ENCODE measurements at places on chromosomes 2 and 18. TPM values are rescaled to one million over a fixed set of nuclear protein-coding genes. Genes with fewer than 3 reads are reported as not detected.

HES6 gene
- 3.0 TPM for total RNA-seq

MC4R gene
- not detected for total RNA-seq

FEV gene
- total RNA-seq, result not detected

ACTG2 gene
- 540 TPM for total RNA-seq

CD226 gene
- 0.07 TPM for total RNA-seq

DNA sequence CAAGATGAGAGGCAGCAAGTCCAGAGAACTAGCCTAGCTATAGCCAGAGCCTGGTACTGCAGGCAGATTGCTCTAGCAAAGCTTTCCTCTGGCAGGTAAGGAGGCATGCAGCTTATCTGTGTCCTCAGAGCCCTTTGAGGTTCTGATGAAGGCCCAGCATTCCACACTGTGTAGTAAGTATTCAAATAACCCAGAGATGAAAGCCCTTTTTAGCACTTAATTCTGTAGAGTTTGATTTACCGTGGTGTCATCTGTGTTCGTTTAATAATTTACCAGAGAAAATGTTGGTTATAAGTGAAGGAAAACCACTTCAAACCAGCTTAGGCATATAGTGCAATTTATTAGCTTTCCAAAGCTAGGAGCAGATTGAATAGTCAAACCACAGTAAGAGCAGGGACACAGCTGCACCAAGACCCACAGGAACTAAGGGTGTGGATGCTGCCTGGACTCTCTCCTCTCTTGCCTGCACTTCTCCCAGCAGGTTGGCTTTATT lies 226.6 kb downstream of the BABAM2 start:
- H3K27me3 ChIP-seq, result no peaks in the 10 kb centered on the region
- H3K4me3 ChIP-seq, result no peak overlapping the region
- H3K4me1 ChIP-seq, result no peaks in the 10 kb centered on the region

GRCh38 chr18:48004577-48004976 lies 74.1 kb upstream of the SMAD2 start:
- H3K4me3 ChIP-seq, result no peak overlapping the region
- DNase-seq, result no peak
- H3K4me1 ChIP-seq, result peaks cover 23% of the 10 kb centered on the region
- no peaks in the 10 kb centered on the region for H3K36me3 ChIP-seq
- H3K27me3 ChIP-seq, result no peaks in the 10 kb centered on the region
- no peak overlapping the region for H3K27ac ChIP-seq

DNA sequence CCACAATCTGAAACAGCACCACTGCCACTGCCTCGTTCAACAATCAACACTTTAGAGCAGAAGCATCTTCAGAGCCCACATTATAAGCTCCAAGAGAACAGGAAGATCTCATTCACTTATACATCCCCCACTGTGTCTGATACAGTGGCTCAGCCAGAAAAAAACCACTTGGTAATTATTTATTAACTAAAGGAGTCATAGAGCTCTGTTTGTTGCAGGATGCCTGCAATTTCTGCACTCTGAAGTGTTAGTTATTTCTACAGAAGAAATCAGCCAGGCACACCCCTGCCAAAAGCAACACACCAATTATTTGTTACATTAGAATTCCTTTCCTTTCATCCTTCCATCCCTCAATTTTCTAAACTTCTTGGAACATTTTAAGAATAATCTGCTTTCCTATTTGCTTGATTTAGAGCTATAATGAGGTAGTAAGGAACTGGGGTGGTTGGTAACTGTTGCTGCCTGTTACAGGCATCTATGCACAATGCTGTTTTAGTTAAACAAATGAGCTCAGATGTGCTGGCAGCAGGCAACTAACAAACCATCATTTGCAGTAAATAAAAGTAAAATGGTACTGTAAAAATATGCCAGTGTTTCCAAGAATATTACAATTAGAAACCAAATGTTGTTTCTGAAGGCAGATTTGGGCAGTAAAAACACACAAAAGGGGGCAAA lies 59.9 kb downstream of the DYM start:
- H3K27ac ChIP-seq, result no peak overlapping the region
- no peaks in the 10 kb centered on the region for H3K27me3 ChIP-seq
- no peak overlapping the region for H3K4me3 ChIP-seq
- H3K36me3 ChIP-seq, result no peaks in the 10 kb centered on the region
- no peaks in the 10 kb centered on the region for H3K4me1 ChIP-seq
